ENCODE measurements at places on chromosomes 6 and 20. TPM values are rescaled to one million over a fixed set of nuclear protein-coding genes. Genes with fewer than 3 reads are reported as not detected.

- no peak for DNase-seq
Measured at GRCh38 chr20:64183313-64183712, 19.1 kb downstream of the MYT1 start.

The SMIM8 gene
- 5.5 TPM for total RNA-seq

GRCh38 chr6:1662534-1662933 is 52.8 kb downstream of the FOXC1 start:
- no peak for DNase-seq

DNA sequence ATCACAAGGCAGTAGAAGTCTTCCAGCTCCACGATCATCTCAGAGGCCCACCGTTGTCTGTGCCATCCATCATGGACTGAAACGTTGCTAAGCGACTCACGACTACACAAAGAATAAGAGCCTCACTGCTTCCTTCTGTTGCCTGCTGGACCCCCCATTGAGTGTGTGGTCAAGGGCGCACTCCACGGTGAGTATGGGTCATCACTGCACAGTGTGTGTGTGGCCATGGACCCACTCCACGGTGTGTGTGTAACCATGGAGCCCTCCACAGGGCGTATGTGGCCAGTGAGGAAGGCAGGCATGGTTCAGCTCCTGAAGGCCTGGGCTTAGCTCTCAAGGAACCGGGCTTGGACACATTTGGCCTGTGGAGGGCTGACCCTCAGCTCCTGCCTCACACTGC is 123.4 kb upstream of the AFDN start:
- no peak for DNase-seq

- DNase-seq: no peak
Measured at GRCh38 chr20:57391439-57392301, 474 bp downstream of the RBM38 start.

DNA sequence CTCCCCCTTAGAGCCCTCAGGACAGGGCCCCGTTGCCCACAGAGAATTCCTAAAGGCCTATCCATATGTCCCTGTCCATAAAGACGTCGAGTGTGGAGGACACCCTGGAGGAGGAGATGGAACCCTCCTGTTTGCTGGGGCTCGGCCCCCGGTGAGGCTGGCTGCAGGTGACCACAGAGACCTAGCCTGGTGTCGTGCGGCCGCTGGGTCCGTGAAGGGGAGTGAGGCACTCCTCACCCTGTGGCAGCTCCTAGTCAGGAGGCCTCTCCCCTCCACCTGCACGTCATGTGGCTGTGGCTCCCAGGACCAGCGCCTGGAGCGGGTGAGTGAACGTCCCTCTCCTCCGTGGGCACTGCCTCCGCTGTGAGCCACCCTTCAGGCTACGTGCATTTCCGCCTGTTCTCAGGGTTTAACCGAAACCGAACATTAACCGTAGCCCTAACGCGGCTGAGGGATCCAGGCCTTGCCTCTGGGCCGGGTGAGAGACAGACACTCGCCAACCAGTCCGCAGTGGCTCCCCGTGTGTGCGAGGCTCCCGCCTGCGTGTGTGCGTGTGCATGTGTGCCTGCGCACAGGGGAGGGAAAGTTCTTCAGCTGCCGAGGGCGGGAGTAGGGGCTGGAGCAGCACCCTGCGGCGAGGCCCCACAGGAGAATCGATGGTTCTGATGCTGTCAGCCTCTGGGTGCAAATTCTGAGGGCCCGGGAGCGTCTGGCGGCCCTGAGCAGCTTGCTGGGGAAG is 5.9 kb upstream of the TCEA2 start:
- no peak for DNase-seq

The SLC35D3 gene
- not detected for total RNA-seq

The KCNB1 gene
- total RNA-seq: 1.8 TPM

The PMEPA1 gene
- total RNA-seq: 3.1 TPM

GRCh38 chr6:3368685-3369084 is 88.2 kb downstream of the SLC22A23 start:
- no peak for DNase-seq

- DNase-seq: no peak
Measured at GRCh38 chr6:150915880-150916265, 50.4 kb downstream of the MTHFD1L start.

The ARMC2 gene
- 4.1 TPM for total RNA-seq

DNA sequence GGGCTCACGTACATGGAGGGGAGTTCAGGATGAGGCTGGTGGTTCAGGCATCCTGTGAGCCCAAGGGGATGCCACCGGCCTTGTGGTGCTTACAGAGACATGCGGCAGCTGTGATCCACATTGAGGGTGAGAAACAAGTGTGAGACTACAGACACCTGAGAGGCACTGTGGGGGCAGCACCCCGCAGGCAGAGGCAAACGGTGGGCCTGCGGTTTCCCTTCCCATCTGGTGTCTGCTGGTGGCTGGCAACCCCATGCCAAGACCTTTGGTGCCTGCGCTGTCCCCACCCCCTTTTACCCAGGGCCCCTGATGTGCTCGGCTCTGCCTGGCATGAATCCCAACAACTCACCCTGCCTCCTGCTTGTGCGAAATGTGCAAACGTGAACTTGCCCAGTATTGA is 42.0 kb downstream of the ERMARD start:
- DNase-seq: no peak

GRCh38 chr20:41143354-41143753 is 6.0 kb downstream of the PLCG1 start:
- DNase-seq: no peak

Measured in esophagus squamous epithelium (tissue), 5 donors.